ENCODE measurements at places on chromosomes 2 and 18.

GRCh38 chr18:23143815-23144261, 8.6 kb downstream of the CABLES1 start:
- no peak for DNase-seq

DNA sequence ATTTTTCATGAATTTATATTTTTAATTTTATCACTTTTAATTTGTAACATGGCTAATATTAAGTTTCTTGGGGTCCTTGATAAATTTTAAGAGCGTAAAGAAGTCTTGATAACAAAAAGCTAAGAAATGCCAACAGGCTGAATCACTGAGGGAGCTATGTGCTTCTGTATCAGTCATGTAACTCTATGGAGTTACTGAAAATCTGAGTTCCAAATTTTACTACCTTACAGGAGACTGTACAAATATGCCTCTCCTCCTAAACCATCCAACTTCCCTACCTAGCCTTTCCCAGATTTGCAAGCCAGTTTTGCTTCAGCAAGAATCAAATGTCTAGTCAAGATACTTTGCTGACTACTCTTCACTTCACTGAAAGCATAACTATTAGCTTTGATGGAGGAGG, 35.7 kb downstream of the FEZ2 start:
- no peak for DNase-seq

DNA sequence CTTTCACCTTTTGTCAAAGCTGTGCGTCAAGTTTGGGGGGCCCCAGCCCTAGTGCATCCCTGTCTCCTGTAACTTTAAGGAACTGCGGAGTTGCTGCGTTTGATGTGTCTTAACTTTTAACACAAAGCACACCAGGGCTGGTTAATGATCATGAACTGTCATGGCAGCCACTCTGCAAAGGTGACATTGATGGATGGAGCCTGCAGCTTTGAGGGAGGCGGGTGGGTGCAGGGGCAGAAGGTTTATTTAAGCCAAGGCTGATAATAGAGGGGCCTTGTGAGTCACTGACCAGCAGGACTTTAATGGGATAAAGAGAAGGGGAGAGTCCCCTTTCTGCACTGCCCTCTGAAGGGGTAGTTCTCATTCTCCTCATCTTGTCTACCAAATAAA, 190.2 kb upstream of the GATA6 start:
- DNase-seq: no peak

- DNase-seq: no peak
Measured at GRCh38 chr18:58222432-58223125, 178.6 kb downstream of the NEDD4L start.

DNA sequence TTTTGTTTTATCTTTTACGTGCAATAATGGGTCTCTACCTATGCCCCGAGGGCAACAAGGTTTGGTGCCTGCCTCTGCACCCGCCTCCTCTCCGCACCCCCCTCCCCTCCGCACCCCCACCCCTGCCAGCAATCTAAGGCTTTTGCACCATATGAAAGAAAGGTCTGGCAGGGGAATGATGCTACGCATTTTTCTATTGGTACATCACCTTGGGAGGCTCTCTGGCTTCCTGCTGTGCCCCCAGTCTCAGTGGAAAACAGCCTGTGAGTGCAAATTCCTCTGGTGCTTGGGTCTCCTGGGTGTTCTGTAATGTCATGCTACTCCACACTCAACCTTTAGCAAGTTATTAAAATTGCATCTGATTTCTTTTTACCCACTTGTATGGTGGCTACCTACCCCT, 161.3 kb upstream of the SMAD7 start:
- no peak for DNase-seq

- DNase-seq: no peak
Measured at GRCh38 chr2:99772591-99773331, 282.9 kb upstream of the REV1 start.

- peak; percentile 48 for DNase-seq
Measured at GRCh38 chr2:219433666-219434467, 776 bp upstream of the SPEG start.

- no peak for DNase-seq
Measured at GRCh38 chr2:191030521-191031154, 16.7 kb upstream of the STAT1 start.

DNA sequence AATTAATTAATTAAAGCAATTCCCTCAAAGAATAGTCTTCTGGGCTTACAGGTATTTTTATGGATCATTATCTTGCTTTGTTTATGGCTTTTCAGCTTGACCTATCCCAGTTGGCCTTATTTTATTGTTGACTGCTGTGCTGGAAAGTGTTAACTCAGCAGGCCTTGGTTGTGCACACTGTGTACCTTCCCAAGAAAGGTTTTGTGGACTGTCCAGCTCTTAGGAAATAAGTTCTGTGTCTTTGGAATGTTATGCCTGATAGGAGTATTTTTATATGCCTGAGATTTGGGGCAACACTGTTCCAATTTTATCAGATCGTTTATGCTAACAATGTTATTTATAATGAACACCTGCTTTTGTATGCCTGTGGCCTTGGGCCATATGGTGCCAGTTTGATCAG, 671.9 kb upstream of the ZNF804A start:
- DNase-seq: no peak

GRCh38 chr18:62751341-62751821, 36.0 kb downstream of the PHLPP1 start:
- DNase-seq: no peak

DNA sequence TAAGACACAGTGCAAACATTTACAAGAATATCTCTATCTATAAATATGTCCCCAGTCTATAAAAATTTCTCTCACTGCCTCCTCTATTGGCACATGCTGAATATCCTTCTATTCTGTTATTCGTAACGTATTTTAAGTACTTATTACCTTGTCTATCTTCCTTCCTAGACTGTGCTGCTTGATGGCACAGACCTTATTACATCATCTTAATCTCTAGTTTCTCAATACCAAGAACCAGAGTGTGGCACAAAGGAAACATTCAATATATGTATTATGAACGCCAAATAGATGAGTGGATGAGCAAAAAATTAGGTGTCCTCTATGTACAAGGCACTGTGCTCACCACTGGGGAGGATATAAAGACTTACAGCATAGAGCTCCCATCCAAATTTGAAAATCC, 282.8 kb downstream of the NBAS start:
- DNase-seq: no peak

GRCh38 chr2:190765386-190766173, 115.0 kb upstream of the GLS start:
- DNase-seq: peak; percentile 56

DNA sequence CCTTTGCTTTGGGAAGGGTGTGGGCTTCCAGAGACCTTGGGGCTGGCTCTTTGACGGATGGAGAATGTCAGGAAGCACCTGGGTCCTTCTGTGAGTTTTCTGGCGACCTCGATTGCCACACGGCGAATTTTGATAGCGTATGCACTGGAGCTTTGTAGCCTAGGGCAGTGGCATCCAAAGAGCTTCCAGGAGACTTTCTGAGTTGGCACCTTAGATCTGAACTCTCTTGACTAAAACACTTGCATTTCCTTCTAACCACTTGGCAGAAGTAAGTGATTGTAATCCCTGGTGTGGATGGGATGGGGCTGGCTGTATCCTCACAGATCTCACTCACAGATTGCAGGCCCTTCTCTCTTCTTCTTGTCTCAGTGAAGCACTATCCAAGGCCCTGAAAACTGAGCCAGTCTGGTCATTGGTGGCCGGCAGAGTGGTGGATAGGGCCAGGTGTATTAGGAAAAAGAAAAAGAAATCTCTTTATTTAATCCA, 7.8 kb downstream of the RNF144A start:
- DNase-seq: no peak

DNA sequence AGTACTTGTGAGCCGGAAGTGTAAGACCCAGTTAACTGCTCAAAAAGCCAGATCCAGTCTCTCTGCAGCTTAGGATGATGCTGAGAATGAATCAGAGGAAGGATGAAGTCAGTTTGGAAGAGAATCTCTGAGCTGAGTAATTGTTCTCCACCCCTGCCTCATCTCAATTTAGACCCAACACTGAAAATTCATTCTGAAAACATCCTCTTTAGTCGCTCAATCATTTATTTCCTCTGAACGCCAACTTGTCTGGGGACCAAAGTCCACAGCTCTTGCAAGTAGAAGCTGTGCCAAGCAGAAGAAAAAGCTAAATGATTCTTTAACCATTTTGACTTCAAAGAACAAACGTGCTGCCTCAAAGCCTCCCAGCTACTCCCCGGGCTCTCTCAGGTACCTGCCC, 177.1 kb upstream of the KLHL29 start:
- DNase-seq: no peak

DNA sequence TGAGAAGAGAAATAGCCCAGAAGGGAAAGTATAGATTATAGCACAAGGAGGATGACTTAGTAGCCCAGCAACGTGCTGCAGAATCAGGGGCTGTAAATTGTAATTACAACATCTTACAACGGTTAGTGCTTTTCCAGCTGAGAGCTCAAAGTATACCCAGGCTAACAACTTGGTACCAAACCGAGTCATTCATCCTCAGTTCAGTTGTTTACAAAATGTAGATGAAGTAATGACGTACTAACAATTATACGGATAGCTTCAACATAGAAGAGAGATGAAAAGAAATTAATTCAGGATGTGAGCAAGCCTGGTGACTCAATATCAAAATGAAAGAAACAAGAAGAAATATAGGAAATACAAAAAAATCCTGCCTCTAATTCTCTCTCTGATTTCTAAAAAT, 99.2 kb downstream of the DYNAP start:
- no peak for DNase-seq

DNA sequence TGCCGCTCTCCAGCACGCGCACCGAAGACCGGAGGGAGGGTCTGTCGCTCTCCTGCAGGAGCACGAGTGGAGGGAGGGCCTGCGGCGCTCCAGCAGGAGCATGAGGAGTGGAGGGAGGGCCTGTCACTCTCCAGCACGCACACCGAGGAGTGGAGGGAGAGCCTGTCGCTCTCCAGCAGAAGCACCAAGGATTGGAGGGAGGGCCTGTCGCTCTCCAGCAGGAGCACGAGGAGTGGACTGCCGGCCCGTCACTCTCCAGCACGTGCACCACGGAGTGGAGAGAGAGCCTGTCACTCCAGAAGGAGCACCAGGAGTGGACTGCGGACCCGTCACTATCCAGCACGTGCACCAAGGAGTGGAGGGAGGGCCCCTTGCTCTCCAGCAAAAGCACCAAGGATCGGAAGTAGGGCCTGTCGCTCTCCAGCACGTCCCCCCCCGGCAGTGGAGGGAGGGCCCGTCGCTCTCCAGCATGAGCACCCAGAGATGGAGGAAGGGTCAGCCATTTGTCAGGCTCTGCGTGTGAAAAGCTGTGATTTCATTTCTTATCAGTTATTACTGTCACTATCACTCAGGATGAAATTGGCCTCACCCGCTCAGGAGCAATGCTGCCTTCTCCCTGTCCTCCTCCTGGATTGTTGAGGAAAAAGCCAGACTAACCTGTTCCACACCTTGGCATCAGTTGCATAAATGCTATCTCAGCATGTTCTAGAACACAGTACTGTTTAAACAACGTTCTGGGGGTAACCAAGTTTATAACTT, 35.9 kb downstream of the ADI1 start:
- peak; percentile 89 for DNase-seq

DNA sequence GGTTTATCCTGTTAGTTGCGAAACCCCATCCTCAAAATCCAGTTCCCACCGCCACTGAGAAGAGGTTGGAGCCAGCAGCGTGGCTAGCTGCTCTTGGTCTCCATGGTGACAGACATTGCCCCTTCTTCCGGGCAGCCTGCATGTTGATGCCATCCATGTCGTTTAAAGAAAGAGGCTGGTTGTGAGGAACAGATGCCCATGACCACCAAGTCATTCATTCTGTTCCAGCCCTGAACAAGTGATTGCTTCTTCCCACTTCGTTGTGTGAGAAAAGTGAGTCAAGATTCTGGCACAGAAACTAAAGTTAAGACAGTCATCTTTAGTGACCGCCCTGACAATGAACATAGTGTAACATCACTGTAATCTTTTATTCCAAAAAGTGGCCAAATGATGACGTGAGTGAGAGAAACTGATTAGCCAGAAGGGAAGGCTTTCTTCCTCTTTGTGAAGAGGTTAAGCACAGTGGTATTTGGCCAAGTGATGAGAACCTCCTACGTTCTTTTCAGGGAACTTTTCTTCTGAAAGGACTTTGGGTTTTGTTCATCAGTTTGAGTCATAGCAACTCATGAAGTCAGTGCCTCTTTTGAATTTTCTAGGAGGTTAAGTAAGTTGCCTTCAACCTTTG, 272.5 kb downstream of the GALR1 start:
- DNase-seq: no peak

- DNase-seq: no peak
Measured at GRCh38 chr2:191566344-191566743, 111.6 kb upstream of the NABP1 start.

- DNase-seq: peak; percentile 62
Measured at GRCh38 chr18:61992285-61992684, 99.5 kb upstream of the RNF152 start.

- no peak for DNase-seq
Measured at GRCh38 chr18:54626779-54627178, 35.7 kb downstream of the DYNAP start.

- no peak for DNase-seq
Measured at GRCh38 chr2:111161971-111162370, 41.3 kb downstream of the BCL2L11 start.

DNA sequence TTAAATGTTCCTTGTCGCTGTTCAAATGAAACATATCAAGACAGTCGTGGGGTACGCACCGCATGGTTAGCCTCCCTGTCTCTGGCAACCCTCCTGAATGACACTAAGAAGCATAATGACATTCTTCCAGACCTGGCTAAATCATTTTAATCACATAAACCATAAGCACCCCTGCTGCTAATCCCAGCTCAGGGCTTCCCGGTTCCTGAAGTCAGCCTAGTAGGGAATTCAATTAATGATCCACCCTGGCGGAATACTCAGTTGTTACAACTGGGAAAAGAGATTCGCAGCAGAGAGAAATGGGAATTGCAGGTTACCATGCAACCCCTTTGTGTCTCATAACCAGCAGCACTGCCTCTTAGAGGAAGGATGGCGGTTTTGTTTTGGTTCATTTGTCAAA, 200.8 kb upstream of the AGAP1 start:
- DNase-seq: no peak

GRCh38 chr2:28507796-28508764, 12.2 kb downstream of the PLB1 start:
- DNase-seq: no peak

DNA sequence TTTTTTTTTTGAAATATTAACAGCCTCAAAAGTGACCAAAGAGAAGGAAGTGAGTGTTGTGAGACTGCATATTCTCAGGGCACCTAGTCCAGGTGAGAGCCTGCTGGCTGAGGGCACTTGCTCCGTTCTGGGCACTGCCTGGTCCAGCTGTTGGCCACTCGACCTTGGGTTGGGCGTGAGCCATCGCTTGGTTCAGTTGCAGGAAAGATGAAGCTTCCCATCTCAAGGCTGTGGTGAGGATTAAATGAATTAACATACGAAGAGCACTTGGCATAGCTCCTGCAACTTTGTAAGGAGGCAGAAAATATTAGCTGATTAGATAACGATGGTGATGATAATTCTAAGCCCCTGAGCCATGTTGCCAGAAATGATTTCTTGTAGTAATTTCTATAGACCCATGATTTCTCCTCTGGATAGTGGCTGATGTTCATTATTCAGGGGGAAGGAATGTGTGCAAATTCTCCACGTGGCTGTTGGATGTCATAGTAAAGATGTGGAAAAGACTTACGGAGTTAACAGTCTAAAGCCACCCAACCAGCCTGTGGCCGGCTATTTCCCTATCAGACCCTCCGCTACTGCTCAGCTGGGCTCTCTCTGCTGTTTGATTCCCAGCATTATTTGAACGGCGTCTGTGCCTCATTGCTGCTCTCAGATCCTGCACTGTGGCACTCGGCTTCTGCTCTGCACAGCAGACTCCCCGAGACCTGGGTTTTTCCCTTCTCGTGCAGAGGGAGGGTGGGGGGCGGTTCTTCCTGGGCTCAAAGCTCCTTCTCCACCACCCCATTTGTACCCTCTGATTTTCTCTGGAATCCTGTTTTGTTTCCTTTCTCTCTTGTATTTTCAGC, 221.1 kb downstream of the GALR1 start:
- DNase-seq: no peak

- DNase-seq: peak; percentile 79
Measured at GRCh38 chr18:48942554-48943261, 8.1 kb downstream of the SMAD7 start.
